ENCODE measurements at places on chromosomes 5 and 9.

GRCh38 chr9:118761016-118761790 lies 608.0 kb downstream of the BRINP1 start:
- no peak for DNase-seq

DNA sequence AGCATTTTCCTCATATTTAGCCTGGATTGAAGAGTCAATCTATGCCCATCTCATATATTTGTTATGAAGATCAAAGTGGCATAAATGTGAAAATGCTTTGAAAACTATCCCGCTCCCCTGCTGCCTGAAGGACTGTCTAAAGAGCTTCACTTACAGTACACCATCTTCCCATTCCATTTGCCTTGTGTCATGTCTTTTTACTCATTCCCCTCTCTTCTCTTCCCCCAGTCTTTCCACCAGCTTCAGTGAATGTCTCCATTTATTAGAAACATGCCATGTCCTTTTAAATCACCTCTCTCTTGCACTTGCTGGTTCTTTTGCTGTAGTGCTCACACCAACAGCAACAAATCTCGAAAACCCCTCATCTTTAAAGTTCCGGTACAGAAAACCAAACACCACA lies 192.7 kb upstream of the SGCD start:
- no peak for DNase-seq

DNA sequence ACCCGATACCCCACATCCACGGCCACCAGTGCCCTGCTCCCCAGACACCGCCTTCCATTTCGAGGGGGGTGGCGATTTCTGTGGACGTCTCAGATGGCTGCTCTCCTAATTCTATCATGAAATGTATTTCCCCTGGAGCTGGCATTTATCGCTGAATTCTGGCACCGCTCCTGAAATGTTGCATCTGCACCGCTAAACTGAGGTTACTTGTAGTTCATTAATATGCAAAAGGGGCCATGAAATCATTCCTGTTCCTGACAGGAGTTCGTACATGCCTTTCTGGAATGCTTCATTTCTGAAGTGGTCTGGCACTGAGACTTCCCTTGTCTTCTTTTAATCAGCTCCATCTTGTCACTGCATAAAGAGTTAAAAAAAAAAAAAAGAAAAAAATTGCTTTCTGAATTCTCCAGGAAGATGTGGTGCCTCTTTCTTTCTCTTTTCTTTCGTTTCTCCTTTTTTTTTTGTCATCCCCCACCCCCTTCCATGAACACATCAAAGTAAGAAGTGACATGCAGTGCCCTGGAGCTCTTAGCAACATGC lies 97.7 kb upstream of the SMARCA2 start:
- DNase-seq, result no peak

DNA sequence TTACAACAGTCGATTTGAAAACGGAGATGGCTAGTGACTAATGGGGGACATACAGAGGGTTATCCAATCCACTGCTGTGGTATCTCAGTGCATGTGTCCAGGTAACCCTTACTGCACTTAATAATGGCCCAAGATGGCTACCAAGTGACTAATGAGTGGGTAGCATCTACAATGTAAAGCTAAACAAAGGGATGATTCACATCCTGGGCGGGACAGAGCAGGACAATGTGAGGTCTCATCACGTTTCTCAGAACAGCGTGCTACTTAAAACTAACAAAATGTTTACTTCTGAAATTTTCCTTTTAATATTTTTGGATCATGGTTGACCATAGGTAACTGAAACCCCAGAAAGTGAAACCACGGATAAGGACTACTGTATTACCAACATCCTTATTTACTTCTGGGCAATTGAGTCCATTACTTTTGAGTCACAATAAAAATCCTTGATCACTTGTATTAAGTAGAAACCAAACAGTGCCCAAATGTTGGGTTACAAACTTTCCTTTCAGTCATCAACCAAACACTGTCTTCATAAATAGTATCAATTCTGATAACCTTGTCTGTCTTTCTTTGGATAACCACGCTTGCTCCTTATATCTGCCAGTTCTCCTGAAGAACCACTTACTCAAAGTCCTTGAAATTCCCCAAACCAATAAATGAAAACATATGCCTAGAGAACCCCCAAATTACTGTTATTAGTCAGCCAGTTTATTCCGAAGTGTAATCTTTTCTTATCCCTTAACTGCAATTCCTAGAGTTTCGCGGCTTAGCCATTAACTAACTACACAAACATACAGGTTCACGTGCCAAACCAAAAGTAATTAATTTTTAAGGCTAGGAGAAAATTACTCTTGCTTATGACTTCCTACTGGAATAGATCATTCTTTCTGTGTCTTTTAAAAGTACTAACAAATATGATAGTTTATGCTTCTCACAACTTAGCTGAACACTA lies 59.7 kb downstream of the ELL2 start:
- DNase-seq, result no peak

Data from GM12891 (cell line).